Esophagus squamous epithelium (tissue), 5 donors: ENCODE measurements at places on chromosomes 11 and 22.

- DNase-seq, result no peak
Observed at GRCh38 chr11:35750981-35751663, 88.5 kb downstream of the TRIM44 start.

DNA sequence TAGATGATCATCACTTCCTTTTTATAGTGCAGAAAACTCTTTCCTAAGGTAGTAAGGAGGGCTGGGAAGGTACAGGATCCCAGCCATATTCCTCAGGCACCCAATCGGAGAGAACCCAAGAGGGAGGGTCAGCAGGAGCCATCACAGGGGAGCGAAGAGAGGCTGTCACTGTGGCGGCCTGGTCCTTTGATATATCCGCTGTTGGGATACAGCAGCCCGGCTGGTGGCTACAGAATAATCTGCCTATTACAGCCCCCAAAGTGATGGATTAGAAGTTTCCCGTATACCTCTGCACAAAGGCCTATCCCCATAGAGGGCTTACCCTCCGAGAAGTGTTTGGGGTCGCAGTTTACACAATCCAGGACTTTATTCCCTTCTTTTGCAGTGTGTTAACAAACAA is 48.5 kb downstream of the OR4D9 start:
- DNase-seq, result no peak

DNA sequence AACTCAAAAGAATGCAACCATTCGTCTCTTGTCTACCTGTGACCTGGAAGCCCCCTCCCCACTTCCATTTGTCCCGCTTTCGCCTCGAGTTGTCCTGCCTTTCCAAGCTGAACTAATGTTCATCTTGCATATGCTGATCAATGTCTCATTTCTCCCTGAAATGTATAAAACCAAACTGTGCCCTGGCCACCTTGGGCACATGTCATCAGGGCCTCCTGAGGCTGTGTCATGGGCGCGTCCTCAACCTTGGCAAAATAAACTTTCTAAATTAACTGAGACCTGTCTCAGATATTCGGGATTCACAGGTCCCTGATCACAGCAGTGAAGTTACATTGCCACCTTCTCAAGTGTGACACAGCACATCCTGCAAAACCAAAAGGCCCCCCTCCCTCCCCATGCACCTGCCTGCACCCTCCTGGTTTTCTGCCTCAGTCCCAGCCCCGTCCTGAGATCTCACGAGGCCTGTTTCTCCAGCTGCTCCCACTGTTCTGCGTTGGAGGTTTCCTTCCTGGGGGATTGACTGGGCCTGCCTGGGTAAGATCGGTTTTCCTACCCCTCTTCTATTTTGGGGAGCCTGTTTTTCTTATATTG is 1328.7 kb downstream of the TBC1D22A start:
- DNase-seq, result no peak

- DNase-seq, result no peak
Observed at GRCh38 chr11:112612250-112612849, 348.9 kb upstream of the NCAM1 start.

DNA sequence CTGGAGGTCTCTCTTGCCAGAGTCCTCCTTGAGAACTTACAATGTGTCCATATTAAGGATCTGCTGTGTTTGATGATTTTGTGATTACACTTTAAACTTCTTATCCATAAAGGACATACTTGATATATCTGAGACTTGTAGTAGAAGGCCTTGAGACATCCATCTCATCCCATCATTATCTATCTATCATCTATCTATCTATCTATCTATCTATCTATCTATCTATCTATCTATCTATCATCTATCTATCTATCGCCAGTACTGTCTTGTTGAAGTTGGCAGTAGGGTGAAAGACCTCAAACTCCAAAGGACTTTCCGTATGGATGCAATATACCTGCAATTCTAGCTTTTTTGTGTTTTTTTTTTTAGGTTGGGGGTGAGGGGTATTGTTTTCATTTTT is 2.5 kb upstream of the EHF start:
- no peak for DNase-seq

GRCh38 chr11:95218149-95218548 is 12.9 kb downstream of the SESN3 start:
- DNase-seq, result no peak

GRCh38 chr11:134139873-134140331 is 71.0 kb downstream of the JAM3 start:
- no peak for DNase-seq

DNA sequence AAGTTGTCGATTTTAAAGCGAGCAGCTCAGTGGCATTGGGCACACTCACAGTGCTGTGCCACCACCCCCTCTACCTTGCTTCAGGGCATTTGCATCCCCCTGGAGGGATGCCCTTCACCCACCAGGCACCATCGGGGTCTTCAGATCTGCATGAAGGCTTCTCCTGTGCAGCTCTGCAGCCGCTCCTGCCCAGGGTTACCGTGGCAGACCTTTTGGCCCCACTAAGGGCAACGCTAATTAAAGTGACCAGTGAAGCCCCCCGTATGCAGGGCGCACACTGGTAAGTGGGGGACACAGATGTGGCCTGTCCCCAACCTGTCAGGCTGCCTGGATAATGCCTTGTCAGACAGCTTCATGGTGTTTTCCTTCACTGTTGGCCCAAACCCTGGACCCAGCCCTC is 1117.7 kb downstream of the BRD1 start:
- no peak for DNase-seq

DNA sequence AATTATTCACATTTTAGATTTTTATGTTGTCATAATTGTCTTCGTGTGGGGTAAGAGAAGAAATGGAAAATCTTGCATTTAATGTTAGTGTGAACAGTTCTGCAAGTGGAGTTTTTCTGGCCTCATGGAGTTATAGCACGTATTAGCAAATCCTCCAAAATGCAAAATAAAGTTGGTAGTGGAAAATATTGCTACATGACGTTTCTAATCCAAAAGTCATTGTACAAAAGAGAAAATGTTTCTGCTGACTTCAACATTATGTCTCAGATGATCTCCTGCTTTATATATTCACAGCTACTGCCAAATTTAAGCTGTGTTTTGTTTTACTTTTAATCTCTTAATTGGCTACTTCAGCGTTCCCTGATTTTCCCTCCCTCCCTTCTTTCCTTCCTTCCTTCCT is 1804.0 kb upstream of the RAG2 start:
- no peak for DNase-seq
